Stimulated activated naive CD4-positive, alpha-beta T cell (primary cell): ENCODE measurements at places on chromosomes 5 and 9.

GRCh38 chr9:79685577-79685976, 113.8 kb downstream of the TLE4 start:
- no peak for DNase-seq

DNA sequence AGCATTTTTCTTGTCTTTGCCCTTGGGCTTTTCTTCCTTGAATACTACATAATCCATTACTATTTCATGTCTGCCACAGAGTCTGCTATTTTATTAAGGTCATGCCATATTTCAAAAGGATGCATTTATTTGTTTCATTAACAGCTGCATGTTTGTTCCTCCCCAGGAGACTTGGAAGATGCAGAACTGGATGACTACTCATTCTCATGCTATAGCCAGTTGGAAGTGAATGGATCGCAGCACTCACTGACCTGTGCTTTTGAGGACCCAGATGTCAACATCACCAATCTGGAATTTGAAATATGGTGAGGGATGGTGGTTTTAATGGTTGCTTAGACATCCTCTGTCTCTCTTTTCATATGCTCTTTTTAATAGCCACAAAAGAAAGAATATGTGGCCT, 4.0 kb downstream of the IL7R start:
- no peak for DNase-seq

- no peak for DNase-seq
Observed at GRCh38 chr5:152221721-152222629, 183.1 kb downstream of the NMUR2 start.

DNA sequence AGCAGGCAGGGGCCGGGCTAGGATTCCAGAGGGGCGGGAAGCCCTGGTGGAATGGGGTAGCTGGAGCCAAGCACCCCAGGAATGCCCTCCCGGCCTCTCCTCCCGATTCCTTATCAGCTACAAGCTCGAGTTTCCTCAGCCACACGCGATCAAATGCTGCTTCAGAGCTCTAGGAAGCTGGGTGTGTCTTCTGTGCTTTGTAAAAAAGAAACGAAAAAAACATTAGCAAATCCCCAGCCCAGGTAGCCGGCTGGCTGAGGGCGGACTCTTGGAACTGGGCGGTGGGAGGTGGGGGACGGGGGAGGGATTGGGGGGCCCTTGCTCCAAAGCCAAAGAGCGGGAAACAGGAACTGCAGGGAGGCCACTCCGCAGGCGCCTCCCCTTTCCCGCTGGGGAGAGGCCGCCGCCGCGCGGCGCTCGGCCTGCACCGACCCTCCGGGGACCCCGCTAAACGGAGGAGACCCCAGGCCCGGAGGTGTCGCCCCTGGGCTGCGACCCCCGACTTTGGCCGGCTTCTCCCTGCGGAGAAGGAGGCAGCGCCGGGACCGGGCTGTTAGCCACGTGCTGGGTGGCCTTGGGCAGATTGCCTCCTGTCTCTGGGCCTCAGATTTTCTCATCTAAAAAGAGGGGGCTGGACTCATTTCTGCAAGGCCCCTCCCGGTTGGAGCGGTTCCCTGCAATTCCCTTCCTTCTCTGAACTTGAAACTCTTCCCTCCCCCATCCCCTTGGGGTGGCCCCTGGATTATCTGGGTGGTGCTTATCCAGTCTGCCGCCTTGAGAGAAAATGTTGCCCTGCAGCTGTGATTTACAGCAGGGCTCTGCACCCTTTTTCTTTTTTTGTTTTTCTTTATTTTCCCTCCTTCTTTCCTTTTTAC, 40.9 kb upstream of the FABP6 start:
- DNase-seq, result no peak

- DNase-seq, result no peak
Observed at GRCh38 chr9:13568841-13569601, 289.5 kb upstream of the MPDZ start.
